ENCODE measurements at places on chromosomes 2 and 18.

DNA sequence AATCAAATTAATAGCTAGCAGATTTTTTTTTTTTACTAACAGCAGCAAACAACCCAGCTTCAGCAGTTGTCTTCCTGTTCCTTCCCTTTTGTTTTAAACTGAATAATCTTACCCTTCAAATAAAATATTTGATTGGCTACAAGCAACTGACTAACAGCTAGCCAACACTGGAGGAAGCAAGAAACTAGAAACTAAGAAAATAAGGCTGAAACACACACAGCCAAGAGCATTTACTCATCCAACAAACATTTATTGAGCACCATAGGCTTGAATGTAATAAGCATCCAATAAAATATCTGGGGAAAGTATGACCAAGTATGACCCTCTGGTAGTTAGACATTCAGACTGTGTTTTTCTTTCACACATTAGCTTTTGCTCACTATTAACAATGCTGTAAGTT lies 189.2 kb downstream of the CD226 start:
- DNase-seq = no peak

DNA sequence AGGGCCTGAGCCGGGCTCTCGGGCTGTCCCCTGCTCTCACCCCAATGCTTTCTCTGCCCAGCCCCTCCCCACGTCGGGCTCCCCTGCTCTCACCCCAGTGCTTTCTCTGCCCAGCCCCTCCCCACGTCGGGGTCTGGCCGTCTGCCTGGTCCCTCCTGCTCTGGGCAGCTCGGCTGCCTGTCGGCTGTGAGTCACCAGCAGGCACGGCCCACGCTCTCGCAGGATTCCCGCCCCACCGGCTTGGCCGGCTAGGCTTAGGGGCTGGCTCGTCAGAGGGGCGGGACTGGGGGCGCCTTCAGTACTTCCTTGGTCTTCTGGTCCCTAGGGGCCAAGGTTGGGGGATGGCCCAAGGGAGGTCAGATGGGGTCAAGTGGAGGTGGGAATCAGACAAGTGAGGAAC lies 3.3 kb downstream of the BOK start:
- no peak for DNase-seq

DNA sequence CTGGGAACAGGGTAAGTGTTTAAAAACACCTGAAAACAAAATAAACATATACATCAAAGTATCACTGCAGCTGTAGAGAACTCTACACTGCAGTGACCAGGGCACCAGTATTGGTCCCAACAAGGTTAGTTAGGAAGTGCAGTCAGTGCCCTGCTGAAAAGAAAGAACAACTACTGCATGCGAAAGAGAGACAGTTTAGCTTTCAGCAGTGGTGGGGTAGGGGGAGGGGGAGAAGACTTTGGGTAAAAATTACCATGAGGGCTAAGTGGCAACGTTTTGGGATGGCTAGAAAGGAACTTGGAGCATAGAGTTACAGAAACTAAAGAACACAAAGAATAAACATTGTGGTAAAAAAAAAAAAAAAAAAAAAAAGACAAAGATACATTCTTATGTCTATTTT lies 112.1 kb downstream of the UPP2 start:
- DNase-seq = no peak

GRCh38 chr18:8800445-8800844 lies 95.1 kb downstream of the MTCL1 start:
- no peak for DNase-seq

GRCh38 chr2:226658555-226658954 lies 141.1 kb downstream of the IRS1 start:
- no peak for DNase-seq

DNA sequence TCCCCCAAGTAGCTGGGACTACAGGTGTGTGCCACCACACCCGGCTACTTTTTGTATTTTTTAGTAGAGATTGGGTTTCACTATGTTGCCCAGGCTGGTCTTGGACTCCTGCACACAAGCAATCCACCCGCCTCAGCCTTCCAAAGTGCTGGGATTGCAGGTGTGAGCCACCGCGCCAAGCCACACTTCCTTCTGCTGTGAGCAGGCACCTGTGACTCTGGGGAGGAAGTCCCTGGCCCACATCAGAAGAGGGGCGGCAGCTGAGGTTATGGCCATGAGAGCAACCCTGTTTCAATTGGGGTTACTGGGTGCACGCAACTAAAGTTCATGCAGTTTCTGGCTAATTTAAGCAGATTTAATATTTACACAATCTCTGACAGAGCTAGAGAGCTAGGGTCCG lies 91.0 kb downstream of the PLB1 start:
- DNase-seq = no peak

DNA sequence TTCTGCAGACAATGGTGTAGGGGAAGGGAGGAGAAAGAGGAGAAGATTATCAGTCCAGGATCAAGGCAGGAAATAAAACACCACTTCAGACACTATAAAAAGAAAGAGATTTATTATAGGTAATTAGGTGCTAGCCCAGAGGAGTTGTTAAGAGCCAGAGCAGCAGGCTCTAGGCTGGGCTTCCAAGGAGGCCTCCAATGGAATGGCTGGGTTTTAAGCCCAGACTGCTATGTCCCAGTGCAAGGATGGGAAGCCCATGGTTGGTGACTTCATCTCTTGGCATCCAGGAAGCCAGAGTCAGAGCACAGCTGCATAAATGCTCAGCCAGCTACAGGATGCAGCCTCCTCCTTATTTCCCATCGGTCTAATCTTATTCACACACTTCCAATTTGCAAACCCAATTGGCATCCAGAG lies 95.6 kb downstream of the LAMA3 start:
- no peak for DNase-seq

- no peak for DNase-seq
Observed at GRCh38 chr2:241904791-241905710, 35.5 kb downstream of the RTP5 start.

GRCh38 chr2:27184115-27184514 lies 27.7 kb upstream of the ATRAID start:
- no peak for DNase-seq

DNA sequence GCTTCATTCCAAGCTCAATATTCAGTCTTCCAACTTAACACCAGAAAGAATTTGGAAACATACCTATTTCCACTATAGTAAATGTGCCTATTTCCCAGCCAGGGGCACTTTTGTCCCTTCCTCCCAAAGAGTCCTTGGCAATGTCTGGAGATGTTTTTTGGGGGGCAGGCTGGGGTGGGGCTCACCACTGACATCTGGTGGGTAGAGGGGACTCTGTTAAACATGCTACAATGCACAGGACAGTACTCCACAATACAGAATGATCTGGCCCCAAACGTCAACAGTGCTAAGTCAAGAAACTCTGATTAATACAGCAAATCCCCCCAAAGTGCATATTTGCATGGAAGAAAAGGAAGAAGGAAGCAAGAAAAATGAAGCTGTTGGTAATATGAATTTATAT lies 61.7 kb downstream of the SMIM21 start:
- DNase-seq = no peak

GRCh38 chr18:45384962-45385315 lies 230.3 kb upstream of the SLC14A2 start:
- no peak for DNase-seq

DNA sequence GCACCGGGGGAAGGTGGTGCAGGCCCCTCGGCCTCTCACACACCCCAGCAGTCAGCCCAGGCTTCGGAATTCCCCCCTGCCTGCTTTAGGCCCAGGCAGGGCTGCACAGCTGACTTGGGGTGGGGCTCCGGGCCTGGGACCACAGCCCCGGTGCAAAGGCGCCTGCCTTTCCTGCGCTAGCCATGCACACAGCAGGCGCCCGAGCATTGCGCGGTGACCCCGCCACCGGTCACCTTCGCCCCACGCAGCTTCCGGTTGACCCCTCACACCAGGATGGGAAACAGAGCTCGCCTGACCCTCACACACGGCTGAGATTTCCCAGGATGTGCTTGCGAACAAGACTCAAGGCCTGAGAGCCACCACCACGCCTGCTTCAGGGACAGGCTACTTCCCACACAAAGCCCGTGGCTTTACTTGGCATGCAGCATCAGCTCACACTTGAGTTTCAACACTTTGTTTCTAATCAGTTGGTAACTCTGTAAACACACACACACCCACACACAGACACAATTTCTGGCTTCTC lies 46.0 kb downstream of the SLC66A2 start:
- DNase-seq = no peak

- no peak for DNase-seq
Observed at GRCh38 chr2:15674637-15675455, 83.2 kb downstream of the DDX1 start.

DNA sequence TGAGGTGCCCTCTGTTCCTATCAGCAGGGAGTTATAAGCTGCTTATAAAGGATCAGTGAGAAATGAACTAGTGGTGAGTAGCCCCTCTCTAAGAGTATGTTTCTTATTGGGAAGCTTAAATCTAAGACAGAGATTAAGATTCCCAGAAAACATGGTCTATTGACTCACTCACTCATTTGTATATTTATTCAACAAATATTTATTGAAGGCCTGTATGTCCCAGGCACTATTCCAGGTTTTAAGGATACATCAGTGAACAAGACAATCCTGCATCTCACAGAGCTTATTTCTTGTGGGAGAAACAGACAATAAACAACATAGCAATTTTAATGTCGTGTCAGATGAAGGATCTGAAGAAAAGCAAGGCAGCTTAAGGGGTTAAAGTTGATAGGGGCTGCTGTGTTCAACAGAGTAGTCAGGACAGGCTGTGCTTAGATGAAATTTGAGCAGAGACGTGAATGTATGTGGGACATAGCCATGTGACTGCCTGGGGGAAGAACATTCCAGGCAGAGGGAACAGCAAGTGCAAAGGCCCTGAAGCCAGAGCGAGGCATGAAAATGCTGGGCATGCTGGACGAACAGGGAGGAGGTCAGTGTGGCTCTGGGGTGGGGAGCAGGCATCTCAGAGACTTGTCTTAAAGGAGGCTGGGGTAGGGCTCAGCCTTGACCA lies 14.8 kb upstream of the PSD4 start:
- DNase-seq = no peak

GRCh38 chr2:20390524-20391123 lies 40.0 kb upstream of the PUM2 start:
- DNase-seq = no peak

DNA sequence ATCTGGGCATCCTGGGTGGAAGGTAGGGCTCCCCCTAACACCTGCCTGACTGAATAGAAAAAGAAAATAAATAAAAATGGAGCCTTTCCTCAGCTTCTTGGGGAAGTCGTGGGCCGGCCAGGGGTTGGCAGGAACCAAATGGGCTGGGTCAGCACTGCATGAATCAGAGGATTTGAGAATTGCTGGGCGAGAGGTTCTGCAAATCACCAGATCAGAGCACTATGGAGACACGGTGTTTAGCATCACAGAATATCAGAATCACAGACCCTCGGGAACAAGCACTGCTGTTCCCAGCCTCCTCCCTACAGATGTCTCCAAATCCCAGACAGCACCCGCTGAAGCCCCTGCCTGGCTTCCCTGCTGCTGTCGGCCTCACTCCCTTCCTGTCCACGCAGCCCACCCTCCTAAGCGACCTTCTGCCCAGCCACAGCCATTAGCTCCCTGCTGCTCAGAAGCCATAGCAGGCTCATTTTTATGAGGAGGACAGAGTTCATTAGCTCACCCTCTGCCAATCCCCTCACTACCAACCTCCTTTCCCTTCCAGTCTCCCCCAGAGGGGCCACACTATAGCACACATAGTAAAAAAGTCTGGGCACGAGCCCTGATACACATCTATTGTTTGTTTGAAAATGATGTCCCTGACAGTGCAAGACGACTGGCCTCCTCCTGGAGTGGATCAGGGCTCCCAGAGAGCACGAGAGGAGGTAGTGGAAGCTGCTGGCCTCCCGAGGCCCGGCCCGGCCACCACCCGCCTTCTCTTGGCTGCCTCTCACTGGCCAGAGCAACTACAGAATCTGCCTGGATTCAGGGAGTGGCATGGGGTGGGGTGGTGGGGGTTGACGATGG lies 64.6 kb upstream of the TAF1B start:
- DNase-seq = no peak

GRCh38 chr2:108228006-108228405 lies 11.8 kb upstream of the SULT1C3 start:
- DNase-seq = no peak

DNA sequence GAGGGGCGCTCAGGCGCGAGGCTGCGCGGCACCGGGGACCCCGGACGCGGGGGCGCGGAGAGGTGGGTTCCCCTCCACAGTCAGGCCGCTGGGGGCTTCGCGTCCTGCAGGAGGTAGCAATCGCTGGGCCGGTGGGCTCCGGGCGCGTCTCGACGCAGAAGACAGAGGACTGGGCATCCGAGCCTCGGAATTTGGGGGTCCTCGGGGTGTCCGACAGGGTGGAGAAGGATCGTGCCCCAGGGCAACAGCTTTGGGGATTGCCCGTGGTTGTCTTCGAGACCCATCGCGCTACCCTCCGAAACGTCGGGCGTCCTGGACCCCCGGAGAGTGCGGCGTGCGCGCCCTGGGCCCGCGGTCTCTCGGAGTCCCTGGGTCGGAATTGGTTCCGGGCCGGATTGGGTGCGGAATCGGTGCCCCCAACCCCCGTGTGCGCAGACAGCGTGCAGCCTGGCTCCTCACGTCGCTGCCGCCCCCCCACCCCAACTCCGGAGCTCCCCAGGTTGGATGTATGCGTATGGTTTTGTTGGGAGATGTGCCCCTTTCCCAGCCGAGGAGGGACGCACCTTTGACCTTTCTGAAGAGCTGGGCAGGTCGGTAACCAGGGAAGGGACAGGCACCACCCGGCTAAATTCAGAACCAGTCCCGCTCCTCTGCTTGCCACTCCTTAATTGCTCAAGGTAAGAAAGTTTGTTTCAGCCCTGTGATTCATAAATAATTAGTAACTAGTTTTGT lies 750 bp downstream of the NPAS2 start:
- no peak for DNase-seq

GRCh38 chr2:111178730-111179405 lies 58.2 kb downstream of the BCL2L11 start:
- no peak for DNase-seq

GRCh38 chr2:25825238-25825637 lies 53.0 kb downstream of the ASXL2 start:
- DNase-seq = no peak

- DNase-seq = no peak
Observed at GRCh38 chr2:157764386-157764785, 111.7 kb downstream of the ACVR1 start.

- no peak for DNase-seq
Observed at GRCh38 chr2:234796045-234796591, 155.7 kb upstream of the SH3BP4 start.

DNA sequence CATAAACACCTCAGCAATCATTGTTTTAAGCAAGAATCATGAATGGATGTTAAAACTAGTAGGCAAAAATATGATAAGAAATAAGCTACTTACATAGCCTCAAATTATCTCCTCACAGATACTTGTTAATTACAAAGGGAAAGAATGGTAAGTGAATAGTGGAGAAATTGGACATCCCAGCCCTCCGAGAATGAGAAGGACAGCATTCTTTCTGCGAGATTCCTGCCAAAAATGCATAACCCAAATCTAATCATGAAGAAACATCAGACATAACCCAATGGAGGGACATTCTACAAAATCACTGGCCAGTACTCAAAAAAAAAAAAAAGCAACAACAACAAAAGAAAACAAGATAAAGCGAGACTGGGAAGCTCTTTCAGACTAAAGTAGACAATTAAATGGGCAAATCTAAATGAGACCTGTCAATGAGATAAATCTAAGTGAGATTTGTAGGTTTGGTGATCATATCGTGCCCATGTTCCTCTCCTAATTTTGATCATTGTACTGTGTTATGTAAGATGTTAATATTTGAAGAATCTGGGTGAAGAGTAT lies 57.9 kb upstream of the GLI2 start:
- no peak for DNase-seq
